ENCODE measurements at places on chromosomes 16 and 17.
A peak's percentile ranks its signal among the peaks of the same experiment; 100 is the strongest.

- DNase-seq, result no peak
Measured at GRCh38 chr16:82350560-82350959, 180.5 kb upstream of the MPHOSPH6 start.

DNA sequence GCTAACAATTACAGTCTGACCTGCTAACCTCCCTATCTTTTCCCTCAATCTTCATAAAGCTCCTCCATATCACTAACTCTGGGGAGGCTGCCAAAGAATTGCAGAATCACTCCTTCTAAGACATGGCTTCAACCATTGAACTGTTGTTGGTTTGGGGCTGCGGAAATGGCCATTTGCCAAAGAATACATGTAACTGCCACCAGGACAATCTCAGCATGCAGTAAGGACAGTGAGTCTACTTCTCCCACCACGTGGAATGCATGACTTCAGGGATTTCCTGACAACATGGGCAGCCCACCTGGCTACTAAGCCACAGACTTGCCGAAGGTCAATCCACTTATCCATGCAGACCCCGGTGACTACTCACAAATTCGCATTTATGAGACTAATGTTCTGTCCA, 104.3 kb upstream of the NUDT7 start:
- no peak for DNase-seq

DNA sequence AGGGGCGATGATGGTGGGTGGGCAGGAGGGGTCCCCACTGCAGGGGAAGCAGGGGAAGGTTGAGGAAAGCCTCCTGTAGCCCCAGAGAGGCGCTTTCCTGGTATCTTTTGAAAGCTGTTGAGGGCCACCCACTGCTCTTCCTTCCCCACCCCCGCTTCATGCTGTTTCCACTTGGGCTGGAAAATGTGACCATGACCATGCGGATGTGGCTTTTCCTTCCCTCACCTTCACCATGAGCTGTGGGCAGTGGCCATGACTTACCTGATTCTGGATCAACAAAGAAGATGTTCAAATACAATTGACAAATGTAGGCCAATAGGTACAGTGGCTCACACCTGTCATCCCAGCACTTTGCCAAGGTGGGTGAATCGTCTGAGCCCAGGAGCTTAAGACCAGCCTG, 13.8 kb downstream of the MVP start:
- DNase-seq, result no peak

- no peak for DNase-seq
Measured at GRCh38 chr16:21184834-21185233, 26.4 kb downstream of the LDAF1 start.

DNA sequence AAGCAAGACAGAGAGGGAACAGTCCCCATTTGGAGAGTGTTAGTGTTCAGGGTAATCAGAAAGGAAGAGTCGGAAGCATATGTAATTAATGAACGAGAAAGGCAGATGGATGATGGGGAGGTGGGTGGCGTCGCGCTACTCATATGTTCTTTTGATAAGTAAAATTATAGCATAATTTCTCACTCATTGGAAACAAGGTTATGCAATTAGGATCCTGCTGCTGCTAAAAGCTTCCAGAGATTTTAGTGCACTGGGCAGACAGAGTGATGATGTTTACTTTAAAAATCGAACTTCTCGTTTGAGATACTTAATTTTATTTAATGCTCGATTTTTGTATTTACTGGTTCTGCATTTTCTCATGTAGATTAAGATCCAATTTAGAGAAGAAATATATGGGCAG, 96.2 kb downstream of the PRKCA start:
- no peak for DNase-seq

GRCh38 chr16:49483251-49483650, 109.6 kb downstream of the C16orf78 start:
- DNase-seq, result no peak

DNA sequence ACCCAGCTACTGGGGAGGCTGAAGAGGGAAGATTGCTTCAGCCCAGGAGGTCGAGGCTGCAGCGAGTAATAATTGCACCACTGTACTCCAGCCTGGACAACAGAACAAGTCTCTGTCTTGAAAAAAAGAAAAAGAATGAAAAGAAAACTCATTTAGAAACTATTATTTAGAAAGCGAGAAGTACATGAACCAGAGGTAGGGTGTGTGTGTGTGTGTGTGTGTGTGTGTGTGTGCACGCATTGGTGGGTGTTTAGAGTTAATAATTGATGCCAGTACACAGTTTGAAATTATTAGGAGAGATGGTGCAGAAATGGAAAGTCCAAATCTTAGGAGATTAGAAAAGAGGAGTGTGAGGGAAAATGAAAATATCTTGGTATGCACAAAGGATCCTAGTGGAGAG, 106.6 kb downstream of the MRTFB start:
- no peak for DNase-seq

- no peak for DNase-seq
Measured at GRCh38 chr17:17175917-17176316, 30.2 kb downstream of the PLD6 start.

- peak; percentile 77 for DNase-seq
Measured at GRCh38 chr16:85553436-85554113, 59.5 kb upstream of the GSE1 start.

- DNase-seq, result no peak
Measured at GRCh38 chr16:82773018-82773417, 146.2 kb downstream of the CDH13 start.

- no peak for DNase-seq
Measured at GRCh38 chr17:82647593-82648164, 565 bp downstream of the WDR45B start.

DNA sequence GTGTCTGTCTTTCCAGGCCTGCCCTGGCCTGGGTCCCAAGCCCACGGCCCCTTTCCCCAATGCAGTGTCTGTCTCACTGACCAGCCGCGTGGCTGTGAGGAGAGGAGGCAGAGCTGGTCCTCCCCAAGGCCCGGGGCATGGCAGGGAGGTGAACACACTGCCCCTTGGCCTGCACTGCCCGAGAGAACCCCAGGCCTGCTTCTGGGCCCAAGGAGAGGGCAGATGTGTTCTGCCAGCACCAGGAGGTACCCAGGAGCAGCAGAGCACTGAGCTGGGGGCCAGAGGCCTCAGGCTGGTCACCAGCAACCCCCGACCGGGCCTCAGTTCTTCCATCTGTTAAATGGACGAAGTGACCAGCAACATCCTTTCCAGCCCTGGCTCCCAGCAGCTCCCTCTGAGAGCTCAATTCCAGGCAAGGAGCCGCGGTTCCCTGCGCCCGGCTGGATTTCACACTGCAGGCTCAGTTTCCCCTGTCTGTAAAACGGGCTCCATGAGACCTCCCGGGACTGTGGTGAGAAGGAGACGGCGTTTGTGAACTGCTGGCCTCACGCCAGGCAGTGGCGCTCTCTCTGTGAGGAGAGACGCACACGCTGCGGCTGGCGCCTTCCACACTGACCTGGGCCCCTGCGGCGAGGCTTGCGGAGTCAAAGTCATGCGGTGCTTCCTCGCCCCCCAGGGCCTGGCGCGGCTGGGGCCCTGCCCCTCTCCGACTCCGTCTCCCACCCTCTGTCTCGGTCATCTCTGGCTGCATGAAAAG, 8.1 kb upstream of the ZFPM1 start:
- no peak for DNase-seq

GRCh38 chr16:64590513-64590912, 531.4 kb downstream of the CDH11 start:
- DNase-seq, result peak; percentile 3

GRCh38 chr16:29991571-29991904, 3.9 kb downstream of the HIRIP3 start:
- DNase-seq, result no peak

- DNase-seq, result no peak
Measured at GRCh38 chr16:28930203-28930602, 1.6 kb upstream of the CD19 start.

GRCh38 chr16:87017371-87018012, 299.7 kb downstream of the C16orf95 start:
- peak; percentile 88 for DNase-seq

- DNase-seq, result no peak
Measured at GRCh38 chr16:52535076-52535475, 11.9 kb downstream of the TOX3 start.

GRCh38 chr16:50838885-50839284, 97.0 kb downstream of the CYLD start:
- no peak for DNase-seq

DNA sequence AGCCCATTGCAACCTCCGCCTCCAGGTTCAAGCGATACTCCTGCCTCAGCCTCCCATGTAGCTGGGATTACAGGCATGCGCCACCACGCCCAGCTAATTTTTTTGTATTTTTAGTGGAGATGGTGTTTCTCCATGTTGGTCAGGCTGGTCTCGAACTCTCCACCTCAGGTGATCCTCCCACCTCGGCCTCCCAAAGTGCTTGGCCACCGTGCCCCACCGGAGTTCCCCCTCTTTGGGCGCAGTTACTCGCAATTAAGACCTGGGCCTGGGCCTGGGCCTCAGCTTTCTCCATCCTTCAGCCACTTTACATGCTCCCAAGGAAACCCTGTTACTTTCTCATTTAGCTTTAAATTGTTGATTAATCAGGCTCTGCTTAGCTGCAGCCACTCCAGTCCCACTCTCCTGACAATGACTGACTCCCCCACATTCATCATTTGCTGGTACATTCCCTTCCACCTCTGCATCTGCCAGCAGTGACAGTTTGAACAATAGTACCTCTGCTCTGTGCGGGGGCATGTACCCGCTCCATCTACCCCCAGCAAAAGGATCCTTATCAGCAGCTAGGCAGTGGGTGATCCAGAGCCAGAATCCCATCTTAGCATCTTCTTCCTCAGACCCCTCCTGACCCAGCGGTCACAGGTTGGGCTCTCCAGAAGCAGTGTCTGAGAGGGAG, 47.2 kb upstream of the SLC47A1 start:
- no peak for DNase-seq

- DNase-seq, result no peak
Measured at GRCh38 chr17:77273397-77274085, 132.8 kb downstream of the SEC14L1 start.

- no peak for DNase-seq
Measured at GRCh38 chr16:78813661-78814311, 714.3 kb downstream of the WWOX start.

DNA sequence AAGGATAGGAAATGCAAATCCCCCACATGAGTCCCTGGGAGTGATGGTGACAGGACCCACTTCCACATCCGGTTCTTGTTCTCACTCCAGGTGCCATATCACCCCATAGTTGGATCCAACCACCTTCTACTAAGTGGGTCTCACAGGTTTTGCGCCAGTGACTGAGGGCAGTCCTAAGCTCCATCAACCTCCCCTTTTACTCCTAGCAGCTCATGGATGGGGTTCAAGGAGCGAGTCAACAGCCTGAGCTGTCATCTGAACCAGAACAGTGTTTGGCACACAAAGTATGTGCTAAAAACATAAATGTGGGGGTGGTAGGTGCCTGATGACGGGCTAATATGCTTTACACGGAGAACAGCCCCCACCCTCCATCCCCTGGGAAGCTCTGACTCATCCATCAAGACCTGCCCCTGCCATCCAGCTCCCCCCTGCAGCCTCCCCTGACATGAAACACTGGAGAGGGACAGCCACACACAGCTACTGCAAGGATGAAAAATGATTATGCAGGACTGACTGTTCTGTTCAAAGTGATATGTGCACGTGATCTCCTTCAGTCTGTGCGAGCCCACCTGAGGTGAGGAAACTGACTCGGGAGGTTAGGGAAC, 143.2 kb upstream of the CDH5 start:
- no peak for DNase-seq

DNA sequence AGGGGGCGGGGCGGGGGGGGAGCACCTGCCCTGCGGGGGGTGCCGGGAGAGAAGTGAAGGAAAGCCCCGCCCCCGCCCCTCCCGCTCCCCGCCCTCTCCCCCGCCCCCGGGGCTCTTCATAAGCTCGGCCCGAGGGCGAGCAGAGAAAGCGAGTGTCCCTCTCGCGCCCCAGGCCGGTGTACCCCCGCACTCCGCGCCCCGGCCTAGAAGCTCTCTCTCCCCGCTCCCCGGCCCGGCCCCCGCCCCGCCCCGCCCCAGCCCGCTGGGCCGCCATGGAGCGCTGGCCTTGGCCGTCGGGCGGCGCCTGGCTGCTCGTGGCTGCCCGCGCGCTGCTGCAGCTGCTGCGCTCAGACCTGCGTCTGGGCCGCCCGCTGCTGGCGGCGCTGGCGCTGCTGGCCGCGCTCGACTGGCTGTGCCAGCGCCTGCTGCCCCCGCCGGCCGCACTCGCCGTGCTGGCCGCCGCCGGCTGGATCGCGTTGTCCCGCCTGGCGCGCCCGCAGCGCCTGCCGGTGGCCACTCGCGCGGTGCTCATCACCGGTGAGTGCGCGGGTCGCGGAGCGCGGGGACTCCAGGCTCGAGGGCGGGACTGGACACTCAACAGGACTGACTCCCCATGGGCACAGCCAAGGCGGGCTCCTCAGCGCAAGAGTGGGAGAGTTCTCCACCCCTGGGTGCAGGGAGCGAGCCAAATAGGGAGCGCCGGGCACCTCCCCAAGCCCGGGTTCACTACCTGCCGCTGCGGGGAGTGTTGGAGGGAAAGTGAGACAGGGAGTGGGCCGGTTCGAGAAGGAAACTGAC, at the start of gene HSD11B2:
Gene HSD11B2, plus strand, starts transcription at position 145 of the 798 bp plus-strand sequence. Its CDS starts 128 bp downstream, at position 273.
- DNase-seq, result peak; percentile 85

DNA sequence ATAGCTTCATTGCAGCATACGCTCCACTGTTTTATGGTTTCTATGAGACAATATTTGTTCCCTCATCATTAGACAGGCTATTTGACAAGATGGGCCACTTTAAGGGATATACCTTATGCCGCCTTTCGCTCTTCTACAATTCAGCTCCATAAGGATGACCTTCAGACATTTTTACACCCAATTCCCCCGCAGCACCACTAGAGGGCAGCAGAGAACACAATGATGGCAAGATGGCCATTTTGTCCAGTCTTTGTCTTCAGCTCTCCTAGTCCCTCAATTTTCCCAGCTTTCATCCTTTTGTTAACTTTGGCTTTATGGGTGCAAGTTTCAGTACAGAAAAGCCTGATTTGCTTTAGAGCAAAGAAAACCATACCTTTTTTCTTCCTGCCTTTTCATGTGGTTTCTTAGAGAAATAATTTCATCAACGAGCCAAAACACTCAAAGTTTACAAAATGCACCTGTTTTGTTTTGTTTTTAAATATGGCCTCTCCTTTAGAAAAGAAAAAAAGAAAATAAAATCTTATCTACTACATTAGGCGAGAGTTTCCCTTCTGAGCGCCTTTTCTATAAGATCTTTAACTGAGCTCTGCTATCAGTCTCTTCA, 355.3 kb downstream of the TOX3 start:
- peak; percentile 58 for DNase-seq

DNA sequence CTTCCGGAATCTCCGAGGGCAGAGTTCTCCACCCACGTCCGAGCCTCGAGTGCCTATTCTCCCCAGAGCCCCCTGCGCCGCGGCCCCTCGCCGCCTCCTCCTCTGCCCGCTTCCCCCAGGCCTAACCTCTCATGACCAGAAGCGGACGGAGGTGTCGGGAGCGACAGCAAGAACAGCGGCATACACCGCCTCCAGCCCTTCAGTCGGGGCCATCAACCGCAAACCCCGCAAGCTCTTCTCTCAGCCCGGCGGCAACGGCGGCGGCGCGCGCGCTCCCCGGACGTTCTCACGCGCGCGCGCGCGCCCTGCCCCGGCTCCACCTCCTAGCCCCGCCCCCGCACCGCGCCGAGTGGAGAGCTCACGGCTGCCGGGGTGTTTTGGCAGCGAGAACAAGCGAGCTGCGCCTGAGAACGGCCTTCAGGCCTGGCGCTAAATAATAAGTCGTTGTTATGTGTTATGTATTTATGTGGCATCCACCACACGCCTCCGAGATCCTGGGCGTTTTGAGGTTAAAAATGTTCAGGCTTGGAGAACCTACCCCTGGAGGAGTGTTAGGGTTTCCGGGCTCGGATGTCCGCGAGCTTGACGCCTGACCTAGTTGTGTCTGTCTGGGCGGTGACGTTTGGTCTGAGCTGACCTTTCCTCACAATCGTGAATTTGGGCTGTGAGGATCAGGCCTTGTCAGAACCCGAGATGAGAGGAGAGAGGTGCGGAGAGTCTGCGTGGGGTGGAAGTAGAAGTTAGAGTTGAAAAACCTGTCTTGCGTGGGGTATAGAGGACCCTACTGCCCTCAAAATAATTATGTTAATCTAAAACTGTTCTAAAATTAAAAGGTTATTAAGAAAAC, at the start of gene RNFT1:
Gene RNFT1, minus strand, starts transcription at position 259 of the 847 bp plus-strand sequence. Its CDS starts 77 bp downstream, at position 182.
- DNase-seq, result peak; percentile 87
